ENCODE measurements at places on chromosomes 1 and 21.
A peak's percentile ranks its signal among the peaks of the same experiment; 100 is the strongest.

GRCh38 chr21:44368711-44369446 lies 15.5 kb downstream of the TRPM2 start:
- peak; percentile 34 for DNase-seq

GRCh38 chr1:46159516-46159915 lies 15.4 kb upstream of the TSPAN1 start:
- DNase-seq: no peak

- DNase-seq: no peak
Observed at GRCh38 chr1:61606448-61607312, 118.3 kb downstream of the TM2D1 start.

GRCh38 chr1:92881391-92881790 lies 49.6 kb downstream of the RPL5 start:
- no peak for DNase-seq

DNA sequence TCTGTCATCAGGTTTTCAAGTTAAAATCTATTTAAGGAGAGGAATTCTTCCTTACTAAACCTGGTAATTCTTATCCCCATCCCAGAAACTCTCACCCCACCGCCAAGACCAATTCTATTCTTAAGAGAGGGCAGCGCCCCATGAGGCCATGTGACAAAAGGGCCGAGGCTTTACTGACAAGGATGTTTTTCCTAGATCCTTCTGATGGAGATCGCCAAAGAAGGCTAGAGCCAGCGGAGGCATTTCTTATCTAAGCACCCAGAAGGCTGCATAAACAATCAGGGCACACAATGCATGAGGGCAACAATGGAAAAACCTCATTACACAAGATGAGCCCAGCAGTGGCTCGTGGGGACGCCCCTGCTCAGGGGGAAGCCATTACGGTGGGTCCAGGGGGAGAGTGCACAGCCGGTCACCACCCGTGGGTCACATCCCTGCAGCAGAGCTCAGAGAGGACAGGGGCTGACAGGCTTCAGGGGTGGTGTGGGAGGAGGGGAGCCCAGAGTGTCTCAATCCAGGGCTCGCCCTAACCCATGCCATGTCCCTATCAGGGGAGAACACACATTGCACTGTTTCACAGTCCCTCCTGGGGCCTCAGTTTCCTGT lies 88.7 kb downstream of the ITPKB start:
- no peak for DNase-seq

DNA sequence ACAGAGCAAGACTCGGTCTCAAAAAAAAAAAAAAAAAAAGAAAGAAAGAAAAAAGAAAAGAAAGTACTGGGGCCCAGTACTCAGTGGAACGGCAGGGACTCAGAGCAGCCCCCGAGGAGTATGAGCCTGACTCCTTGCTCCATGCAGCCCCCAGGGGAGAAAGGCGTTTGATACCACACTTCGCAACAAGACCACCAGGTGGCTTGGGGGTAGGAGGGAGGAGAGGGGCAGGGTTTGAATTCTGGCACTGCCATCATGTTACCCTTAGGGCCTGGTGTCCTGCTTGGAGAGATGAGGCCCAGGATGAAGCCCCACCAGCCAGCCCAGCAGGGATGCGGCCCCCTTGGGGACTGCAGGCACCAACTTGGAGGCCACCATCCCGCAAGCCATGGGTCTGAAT lies 321.3 kb upstream of the VAMP3 start:
- no peak for DNase-seq

GRCh38 chr1:161676958-161677689 lies 14.2 kb downstream of the FCGR2B start:
- no peak for DNase-seq

DNA sequence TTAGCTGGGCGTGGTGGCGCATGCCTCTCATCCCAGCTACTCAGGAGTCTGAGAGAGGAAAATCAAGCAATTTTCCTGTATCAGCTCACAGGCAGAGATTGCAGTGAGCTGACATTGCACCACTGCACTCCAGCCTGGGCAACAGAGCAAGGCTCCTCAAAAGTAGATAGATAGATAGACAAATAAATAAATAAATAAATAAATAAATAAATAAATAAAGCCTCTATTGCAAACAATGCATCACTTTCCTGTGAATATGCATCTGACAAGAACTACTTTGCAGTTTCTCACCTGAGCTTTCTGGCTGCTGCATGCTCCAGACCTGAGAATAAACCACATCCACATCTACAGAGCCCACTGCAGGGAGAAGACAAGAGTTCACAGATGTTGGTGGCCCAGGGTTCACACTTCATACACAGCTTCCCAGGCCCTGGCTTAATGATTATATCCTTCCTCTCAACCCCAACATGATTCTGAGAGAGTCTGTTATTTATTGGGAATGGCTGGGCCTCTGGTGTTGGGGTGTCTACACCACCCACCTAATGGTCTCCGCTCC lies 28.6 kb downstream of the FCRL2 start:
- no peak for DNase-seq

DNA sequence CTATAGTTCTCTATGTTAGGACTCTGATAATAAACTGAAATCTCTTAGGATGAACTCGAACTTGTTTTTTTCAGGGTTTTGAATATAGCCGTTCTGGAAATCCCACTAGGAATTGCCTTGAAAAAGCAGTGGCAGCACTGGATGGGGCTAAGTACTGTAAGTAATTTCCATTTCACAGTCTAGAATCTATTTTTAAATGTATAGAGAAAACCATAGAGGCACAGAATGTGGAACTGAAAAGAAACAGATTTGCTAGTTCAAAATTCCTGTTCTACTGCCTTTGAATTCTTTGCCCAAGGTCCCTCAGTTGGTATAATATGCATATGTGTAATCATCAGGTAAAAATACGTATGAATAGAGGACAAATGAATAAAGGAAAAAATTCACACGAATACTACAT lies 4.8 kb downstream of the CTH start:
- DNase-seq: no peak

DNA sequence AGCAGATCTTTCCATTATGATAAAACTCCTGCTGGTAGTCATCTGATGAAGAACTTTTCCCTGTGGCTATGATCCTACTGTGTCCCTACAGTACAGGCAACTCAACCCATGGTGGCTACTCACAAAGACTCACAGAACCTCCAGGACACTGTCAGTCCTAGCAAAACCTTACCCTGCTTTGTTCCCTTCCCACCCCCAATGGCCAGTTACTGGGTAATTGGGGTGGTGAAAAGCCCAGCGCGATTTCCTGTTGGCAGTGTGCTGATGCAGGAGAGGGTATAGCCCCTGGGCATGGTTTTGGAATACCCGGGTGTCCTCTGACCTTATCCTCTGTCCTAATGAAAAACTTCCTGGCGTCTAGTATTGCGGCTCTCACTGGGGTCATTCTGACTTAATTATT lies 533 bp upstream of the RGL1 start:
- DNase-seq: no peak

DNA sequence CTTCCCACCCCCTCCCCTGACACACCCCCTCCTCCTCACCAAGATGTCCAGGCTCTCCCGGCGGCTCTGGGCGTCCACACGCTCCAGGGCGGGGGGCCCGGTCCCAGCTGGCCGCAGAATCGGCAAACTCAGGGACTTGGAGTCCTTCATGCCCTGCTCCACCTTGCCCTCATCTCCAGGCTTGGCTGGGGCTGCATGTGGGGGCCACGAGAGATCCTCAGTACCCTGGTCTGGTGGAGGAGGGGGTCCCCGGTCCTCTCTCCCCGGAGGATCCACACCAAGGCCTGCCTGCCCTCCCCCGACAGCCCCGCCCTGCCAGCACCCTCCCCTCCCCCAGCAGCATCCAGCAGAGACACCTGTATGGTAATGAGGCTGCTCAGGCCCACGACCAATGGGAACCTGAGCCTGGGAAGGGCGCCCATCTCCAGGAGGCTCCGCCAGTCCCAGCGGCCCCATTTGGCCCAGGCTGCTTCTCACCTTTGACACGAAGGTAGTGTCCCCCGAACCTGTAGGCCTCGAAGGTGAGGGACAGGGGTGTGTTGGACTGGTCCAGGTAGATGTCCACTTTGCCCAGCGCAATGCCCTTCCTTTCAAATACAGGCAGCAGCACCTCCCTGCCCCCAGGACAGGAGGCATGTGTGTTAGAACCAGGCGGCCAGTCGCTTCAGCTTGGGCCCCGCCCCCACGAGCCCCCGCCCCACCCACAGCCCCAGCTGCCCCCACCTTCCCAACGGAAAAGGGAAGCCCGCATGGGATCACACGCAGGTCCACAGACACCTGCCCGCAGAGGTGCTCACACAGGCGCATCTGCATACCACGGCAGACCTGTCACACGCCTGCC lies 8.2 kb upstream of the TNFRSF25 start:
- no peak for DNase-seq

- DNase-seq: peak; percentile 58
Observed at GRCh38 chr21:31509194-31510017, 150.1 kb upstream of the SOD1 start.

GRCh38 chr1:87615491-87615890 lies 286.8 kb downstream of the LMO4 start:
- no peak for DNase-seq

DNA sequence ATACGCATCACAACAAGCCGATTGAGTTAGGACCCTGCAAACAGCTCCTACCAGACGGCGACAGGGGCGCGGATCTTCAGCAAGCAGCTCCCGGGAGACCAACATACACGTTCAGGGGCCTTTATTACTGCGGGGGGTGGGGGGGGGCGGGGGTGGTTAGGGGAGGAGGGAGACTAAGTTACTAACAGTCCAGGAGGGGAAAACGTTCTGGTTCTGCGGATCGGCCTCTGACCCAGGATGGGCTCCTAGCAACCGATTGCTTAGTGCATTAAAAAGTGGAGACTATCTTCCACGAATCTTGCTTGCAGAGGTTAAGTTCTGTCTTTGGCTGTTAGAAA lies 162.0 kb downstream of the RUNX1 start:
- DNase-seq: no peak

- no peak for DNase-seq
Observed at GRCh38 chr1:239662950-239663349, 276.6 kb downstream of the CHRM3 start.

- DNase-seq: no peak
Observed at GRCh38 chr1:222224156-222224555, 323.7 kb downstream of the HHIPL2 start.

DNA sequence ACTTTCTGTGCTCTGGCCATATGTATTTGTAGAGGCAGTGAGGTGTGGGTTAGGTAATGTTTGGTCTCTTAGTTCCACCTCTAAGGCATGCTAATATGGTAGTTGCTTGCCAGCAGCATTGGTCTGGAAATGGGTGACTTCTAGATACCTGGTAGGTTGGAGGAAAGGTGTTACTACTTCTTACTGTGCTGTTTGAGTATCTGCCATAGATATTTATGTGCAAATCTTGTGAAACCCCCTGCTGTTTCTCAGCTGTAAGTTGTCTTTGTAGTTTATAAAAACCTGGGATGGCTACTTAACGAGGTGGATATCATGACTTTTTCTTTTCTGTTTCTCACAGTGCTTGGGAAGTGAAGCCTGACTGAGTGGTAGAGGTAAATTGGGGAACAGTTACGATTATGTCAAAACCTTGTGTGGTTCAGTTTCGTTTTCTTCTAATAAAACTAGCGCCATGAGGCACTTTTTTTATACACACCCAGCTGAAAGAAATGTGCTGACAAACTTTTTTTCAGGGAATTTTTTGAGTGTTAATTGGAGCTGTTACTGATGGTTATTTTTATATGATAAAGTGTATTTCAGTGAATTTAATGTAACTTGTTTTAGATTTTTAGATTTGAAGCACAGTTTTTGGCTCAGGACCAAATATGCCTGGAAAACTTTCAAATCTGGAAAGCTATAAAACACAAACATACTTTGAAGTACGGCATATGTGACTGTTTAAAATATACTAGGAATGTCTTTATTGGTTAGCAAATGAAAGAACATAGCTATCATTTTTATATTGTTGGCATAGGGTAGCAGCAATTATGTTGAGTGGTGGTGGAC lies 42.1 kb downstream of the CAMSAP2 start:
- no peak for DNase-seq

DNA sequence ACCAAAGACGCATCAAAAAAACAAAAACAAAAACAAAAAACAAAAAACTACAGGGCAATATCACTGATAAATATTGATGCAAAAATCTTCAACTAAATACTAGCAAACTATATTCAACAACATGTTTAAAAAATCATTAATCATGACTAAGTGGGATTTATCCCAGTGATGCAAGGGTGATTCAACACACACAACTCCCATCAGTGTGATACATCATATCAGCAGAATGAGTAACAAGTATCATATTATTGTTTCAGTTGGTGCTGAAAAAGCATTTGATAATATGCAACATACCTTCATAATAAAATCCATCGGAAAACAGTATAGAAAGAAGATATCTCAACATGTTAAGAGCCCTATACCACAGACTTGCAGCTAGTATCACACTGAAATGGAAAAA lies 953.0 kb downstream of the AMY1C start:
- no peak for DNase-seq

- no peak for DNase-seq
Observed at GRCh38 chr21:32757804-32758203, 13.8 kb downstream of the PAXBP1 start.

DNA sequence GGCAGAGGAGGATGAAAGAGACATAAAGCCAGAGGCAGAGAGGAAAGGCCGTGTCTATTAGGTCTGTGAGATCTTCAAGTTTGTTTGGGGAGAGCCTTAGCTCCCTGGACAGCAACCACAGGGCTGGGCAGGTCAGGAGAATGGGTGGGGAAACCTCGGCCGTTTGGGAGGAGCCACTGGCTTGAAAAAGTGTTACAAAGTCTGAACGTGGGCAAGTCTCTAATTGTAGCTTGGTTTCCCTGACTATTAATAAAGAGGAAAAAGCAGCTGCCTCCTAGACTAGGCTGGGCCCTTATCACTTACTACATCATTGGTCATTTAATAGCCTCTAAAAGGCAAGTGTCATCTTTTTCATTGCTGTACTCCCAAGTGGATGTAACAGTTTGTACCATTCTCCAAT lies at the start of gene CCDC17:
CCDC17 (minus strand) TSS at position 83 of the 400 bp plus-strand sequence. CDS start 145 bp downstream, outside the sequence.
- no peak for DNase-seq

DNA sequence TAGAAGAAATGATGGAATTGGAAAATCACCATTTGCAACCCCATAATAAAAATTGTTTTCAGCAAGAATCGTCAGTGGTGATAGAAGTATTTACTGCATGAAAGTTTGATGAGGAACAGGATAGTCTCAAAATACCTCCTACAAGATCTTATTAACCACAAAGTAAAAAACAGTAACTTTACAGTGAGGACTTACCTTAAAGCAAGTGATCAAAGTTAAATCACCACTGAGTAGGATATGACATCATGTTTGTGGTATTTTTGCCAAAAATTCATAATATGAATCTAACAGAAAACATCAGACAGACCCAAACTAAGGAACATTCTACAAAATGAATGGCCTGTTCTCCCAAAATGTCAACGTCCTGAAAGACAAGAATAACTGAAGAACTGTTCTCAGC lies 19.9 kb downstream of the ALDH9A1 start:
- no peak for DNase-seq

DNA sequence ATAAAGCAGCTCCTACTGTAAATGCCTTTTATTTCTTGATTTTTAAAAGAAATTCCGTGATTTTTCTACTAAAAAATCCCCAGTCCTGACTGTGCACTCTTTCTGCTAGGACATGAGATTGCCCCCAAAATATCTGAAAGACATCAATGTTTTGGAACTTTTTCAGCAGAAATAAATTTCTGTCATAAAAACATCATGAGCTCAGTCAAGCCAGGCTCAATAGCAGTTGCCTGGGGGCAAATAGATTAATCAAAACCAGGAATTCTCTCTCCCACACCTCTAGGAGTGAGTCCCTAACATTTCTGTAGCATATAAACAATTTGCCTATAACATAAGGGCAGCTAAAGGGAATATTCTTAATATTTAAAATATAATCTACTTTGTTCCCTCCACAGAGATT lies 654.1 kb downstream of the PTPRC start:
- DNase-seq: no peak
